ENCODE measurements at places on chromosomes 16 and 17.

DNA sequence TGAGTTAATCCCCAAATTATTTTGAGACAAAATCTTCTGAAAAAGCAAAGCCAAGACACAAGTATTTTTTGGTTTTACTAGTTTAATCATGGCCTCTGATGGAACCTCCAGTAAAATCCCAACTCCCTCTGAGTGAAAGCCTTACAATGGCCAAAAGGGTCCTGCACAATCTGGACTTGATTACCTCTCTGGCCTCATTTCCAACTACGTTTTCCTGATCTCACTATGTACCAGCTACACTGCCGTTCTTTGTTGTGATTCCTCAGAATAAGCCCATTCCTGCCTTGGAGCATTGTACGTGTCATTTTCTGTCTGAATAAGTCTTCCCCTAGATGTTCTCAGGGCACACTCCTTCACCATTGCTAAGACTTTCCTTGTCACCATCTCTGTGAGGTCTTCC, 37.3 kb downstream of the SPOP start:
- DNase-seq = no peak

- DNase-seq = no peak
These were observed 199.7 kb upstream of the ASIC2 start for GRCh38 chr17:33492731-33493265.

- no peak for DNase-seq
These were observed 36.4 kb downstream of the AKAP1 start for GRCh38 chr17:57121308-57122042.

- no peak for DNase-seq
These were observed 43.5 kb downstream of the MARF1 start for GRCh38 chr16:15599303-15600070.

GRCh38 chr17:6066183-6066948, 3.8 kb upstream of the WSCD1 start:
- no peak for DNase-seq

GRCh38 chr17:45370949-45371413, 54.2 kb upstream of the MAP3K14 start:
- no peak for DNase-seq

DNA sequence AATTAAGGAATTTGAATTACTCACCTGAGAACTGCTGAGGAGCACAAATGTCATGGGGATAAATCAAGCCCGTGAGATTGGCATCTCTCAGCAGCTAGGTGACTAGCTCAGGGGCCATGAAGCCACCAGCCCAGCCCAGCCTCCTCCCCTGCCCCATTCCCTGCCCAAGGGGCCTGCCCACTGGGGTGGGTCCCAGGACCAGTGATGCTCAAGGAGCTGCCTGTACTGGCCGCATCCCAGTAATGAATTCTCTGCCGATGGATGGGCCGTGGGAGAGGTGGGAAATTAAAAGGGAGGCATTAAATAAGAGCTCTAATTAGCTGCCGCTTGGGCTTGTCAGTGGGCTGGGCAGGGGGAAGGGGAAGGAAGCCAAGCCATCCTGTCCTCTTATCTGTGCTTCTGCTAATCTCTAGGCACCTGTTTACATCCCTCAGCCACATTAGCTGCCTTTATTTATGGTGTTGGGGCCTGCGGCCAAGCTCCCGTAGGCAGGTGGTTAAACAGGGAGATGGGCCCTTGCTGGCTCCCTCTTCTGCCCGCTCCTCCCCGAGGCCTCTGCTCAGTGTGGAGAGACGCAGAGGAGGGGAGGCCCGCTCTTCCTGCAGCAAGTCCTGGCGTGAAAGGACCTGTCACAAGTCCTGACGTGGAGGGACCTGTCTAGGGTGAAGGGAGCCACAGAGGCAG, 48.8 kb downstream of the PIPOX start:
- no peak for DNase-seq

DNA sequence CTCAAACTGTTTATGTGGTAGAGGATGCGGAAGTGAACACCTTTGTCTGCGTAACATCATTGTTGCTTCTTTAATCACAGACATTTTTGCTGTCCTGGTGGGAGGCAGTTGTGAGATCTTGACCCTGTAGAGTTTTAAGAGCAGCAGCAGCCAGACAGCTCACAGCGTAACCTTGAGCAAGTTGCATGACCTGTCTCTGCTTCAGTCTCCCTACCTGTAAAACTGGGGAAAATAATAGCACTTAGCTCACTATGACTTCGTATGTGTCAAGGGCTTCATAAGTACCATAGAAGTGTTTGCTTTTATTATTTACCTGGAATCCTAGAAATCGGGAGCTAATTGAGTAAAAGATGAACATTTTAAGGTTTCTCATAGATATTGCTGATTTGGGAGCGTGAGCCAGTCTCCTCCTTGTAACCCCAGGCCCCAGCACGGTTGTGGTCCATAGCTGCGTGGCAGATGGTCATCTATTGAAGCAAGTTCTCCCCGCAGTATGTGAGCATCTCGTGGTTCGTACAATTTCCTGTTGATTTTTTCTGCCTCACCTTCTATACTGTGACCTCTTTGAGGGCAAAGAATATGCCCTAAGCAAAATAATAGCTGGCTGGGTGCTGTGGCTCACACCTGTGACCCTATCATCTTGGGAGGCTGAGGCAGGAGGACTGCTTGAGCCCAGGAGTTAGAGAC, 34.4 kb downstream of the GPRC5B start:
- DNase-seq = no peak

DNA sequence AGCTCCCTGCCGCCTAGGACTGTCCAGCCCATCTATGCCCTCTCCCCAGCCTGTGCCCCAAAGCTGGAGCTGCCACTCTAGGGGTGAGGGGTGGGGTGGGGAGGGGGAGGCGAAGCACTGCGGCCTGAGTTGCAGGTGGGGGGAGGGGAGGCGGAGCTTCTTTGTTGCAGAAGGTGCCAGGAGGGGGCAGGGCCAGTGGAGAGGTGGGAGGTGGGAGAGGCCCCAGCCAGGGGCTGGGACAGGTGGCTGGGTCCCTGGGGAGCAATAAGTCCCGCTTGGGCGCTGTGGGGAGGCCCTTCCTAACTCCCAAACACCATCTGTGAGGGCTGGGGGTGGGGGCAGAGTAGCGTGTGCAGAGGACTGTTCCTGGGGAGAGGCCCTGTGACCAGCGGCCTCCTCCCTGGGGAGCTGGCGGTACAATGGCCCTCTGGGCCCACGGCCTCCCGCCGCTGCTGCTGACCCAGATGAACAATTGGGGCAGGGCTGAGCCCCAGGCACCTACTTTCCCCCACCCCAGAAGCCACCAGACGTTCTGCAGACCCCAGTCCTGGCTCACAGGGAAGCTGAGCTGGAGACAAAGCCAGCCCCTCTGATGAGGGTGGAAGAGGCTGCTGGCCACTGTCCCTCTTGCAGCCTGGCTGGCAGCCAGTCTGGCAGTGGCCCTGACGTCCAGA, 2.2 kb upstream of the NTN3 start:
- no peak for DNase-seq

- DNase-seq = no peak
These were observed 14.6 kb downstream of the BCAR1 start for GRCh38 chr16:75236736-75237397.

DNA sequence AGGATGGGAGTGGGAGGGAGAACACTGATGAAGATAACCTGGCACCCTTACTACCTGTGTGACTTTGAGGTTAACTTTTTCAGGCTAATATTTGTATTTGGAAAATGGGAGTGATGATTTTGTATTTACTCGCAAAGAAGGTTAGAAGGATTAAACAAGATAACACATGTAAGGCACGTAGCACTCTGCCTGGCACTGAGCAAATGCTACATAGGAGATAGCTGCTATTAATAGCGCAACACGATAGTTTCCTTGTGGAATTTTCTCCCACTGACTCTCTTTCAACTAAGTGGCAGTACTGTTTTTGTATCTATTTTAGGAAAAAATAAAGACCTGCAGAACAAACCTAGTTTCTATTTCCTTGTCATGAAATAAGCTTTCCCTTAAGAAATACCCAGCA, 15.4 kb upstream of the KCNJ16 start:
- DNase-seq = no peak

GRCh38 chr17:38697061-38697820, 7.8 kb upstream of the MLLT6 start:
- no peak for DNase-seq

DNA sequence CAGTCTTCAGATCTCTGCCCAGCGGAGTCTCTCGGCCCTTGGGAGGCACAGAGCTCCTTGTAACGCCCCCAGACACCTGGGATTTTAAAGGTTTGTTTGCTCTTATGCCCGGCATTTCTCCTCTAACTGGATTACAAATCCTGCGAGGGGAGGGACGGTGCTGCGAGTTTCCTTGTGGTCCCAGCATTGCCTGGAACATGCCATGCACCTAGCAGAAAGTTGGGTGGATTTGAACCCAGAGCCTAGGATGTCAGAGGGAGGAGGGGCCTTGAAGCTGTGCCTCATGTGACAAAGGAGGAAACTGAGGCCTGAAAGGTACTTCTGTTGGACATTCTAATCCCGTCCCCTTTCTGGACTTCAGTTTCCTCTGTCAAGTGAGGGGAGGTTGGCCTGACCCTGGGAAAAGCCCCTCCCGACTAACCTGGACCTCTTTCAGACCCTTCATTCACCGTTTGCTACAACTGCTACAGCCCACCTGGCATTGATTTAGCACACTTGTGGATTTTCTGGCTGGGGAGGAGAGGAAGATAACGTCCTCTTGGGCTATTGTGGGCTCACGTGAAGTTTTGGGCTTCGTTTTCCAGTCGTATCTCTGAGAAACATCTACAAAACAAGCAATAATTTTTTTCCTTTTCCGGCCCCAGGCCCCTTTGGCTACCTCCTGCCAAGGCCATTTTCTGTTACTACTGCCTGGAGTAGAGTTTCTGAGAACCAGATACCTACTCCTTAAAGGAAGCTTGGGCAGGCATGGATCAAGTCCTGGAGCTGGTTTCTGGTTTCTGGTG, 30.9 kb downstream of the MRC2 start:
- DNase-seq = no peak

DNA sequence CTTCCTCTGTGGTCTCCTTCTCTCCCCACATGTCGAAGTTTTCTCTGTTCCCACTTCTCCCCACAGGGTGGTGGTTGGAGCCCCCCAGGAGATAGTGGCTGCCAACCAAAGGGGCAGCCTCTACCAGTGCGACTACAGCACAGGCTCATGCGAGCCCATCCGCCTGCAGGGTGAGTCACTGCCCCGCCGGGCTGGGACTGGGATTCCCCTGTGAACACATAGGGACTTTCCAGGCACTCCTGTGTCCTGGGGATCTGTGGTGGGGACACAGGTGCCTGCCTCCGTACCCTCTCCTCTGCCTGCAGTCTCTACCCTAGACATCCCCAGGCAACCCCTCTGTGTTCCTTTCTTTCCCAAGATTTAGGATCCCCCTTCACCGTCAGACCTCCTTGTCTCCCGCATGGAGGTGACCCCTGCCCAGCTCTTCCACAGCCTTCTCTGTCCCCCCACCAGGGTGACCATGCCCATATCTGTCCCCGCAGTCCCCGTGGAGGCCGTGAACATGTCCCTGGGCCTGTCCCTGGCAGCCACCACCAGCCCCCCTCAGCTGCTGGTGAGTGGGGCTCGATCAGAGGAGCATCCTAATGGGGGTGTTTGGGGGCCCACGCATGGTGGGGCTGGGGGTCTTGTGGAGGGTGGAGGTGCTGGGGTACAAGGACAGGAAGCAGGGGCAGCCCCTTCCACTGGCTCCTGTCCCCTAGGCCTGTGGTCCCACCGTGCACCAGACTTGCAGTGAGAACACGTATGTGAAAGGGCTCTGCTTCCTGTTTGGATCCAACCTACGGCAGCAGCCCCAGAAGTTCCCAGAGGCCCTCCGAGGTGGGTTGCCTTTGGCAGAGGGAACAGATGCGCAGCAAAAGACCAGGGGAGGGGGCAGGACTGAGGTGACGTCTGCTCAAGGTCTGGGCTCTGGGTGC, 5.8 kb downstream of the ITGAM start:
- DNase-seq = peak; percentile 81

DNA sequence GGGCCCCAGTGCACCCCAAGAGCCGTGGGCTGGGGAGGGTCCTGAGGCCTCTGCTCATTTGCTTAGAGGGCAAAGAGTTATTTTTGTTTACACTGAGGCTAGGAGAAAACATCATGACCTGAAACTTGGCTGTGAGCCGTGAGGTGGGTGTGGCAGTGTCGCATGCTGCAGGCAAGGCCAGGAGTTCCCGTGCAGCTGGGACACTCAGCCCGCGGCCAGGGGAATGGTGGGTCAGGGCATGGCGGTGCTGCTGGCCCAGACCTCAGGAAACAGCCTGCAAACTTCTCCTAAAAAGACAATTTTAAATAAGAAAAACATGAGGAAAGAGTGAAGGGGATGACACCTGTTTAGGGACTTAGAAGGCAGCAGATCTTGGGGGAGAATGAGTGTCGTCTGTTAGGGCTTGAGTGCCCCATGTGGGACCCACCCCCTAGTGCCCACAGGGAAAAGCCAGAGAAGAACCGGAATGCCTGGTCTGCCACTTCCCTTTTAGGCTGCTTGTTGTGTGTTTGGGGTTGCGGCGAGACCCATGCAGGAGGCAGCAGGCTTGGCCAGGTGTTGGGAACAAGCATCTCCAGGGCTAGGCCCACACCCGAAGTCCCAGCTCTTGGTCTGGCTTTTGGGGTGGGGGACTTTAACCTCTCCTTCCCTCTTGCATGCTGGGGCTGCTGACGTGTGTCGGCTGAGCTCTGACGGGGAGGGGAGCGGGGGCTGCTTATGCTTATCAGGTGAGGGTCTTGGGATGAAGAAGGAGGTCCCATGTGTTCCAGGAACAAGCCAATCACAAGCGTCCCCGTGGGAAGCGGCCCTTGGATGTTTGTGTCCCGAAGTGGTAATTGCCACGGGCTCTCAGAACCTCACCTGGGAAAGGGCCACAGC, 80.9 kb upstream of the GNG13 start:
- DNase-seq = no peak

DNA sequence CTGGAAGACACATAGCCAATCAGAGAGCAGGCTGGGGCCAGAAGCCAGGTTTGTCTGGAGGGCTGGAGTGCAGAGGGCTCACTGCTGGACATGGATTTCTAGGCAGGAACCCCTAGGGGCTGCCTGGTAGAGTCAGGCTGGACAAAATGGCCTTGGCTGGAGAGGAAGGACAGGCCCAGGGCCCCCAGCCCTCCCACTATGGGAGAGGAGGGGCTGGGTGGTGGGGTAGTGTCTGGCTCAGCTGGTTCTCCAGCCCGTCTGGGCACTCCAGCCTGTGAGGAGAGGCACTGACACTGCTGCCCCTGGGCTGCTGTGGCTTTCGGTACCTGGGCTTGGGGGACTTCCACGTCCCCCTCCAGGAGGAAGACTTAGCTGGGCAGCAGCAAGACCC, 21.7 kb upstream of the DOK4 start:
- DNase-seq = no peak

GRCh38 chr16:16108759-16109158, 114.5 kb downstream of the ABCC6 start:
- no peak for DNase-seq

- DNase-seq = no peak
These were observed 56.5 kb upstream of the CLEC18A start for GRCh38 chr16:69894676-69895075.
